NCI-H1048 (cell line): ENCODE measurements at places on chromosomes 16 and 17.
A peak's percentile ranks its signal among the peaks of the same experiment; 100 is the strongest.

- no peak for DNase-seq
These were observed 303.9 kb downstream of the IRF8 start for GRCh38 chr16:86202760-86203426.

DNA sequence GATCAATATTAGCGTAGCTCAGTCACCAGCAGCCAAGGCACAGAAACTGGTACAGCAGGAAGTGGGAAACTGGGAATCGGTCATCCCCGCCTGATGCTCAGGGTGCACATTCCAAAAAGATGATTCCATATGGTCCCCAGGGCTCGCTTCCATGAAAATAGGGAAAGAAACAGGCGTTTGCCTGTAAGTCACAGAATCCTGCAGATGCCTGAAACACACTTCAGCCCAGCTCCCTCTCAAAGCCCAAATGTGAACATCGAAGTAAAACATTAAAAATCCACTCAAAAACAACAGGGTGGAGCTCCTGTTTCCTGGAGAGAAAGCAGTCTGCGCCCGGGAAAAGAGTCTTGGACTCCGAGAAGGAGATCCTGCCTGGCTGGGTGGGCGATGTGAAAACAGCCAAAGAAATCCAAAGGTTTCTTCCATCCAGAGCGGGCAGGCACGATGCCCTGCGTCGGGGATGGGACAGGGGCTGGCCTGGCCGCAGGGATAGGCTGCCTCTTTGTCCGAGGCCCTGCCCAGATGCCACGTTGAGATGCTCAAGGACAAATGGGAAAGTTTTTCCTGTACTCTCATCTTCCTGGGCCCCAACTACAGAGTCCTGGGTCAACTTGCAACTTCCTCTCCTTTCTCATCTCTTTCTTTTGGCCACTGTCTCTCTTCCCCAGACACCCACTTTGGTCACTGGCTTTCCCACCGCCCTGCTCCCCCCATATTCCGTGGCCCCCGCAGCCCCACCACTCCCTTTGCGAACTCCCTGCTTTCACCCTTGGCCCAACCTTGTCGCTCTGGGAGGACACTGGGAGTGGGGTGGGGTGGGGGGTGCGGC lies 743 bp downstream of the WIPI1 start:
- DNase-seq: peak; percentile 70

GRCh38 chr16:81444448-81445121 lies at the start of gene CMIP:
Gene CMIP, plus strand, starts transcription at chr16:81444808.
- DNase-seq: no peak

DNA sequence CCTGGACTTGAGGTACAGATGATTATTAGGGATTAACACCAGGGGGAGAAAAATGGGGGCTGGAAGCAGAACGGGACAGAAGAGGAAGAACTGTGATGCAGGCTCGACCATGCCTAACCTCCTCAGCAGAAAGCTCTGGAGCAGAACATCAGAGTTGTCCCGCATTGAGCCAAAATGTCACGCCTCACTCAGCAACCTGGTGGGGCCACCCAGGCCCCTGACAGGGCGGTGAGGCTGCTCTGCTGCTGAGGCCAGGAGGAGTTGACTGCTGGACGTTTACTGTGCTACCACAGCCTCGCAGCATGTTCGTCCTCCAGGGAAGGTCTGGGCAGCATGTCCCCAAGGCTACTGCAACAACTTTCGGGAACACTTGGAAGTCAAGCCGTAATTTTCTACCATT lies 6.5 kb upstream of the ULK2 start:
- DNase-seq: no peak

DNA sequence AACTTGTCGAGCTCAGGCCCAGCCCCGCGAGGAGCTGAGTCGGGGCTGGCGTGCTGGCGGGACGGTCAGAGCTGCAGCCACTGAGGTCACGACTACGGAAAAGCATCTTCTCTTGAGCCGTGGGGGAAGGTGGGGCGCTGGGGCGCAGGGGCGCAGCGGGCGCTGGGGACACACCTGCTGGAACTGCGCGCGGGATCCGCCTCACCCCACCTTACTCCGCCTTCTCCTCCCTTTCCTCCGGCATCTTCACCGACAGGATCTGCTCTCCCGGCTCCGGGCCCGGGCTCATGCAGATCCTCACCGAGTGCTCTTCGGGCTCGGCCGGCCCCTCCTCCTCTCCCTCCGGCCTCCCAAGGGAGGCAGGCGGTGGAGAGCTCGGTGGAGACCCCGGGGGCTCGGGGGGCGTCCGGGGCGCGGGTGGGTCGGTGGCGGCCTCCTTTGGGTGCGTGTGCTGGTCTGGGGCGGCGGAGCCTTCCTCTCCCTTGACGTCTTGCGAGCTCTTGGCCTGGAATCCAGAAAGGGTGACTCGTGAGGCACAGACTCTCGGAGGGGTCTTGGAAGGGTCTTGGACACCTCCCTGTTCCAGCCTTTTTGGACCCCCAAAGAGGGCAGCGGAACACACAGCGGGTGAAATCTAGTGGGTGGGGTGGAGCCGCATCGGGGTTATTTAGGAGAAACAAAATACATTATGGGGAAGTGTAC lies 81.8 kb upstream of the KIFC3 start:
- no peak for DNase-seq

- no peak for DNase-seq
These were observed 155.7 kb downstream of the SOCS1 start for GRCh38 chr16:11100239-11100750.

DNA sequence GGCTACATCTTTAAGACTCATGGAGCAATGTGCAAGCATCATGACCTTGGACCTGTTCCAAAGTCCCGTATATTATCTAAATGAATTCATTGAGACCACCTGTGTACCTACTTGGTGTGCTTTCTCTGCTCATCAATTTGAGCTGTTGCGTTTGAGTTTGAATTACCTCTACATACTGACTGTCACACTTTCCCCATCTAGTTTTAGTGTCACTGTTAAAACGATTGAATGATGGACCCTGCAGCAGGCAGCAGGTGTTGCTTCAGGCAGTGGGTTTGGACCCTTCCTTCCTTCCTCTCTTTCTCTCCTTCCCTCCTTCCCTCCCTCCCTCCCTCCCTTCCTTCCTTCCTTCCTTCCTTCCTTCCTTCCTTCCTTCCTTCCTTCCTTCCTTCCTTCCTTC lies 33.9 kb upstream of the ZKSCAN2 start:
- DNase-seq: no peak
